ENCODE measurements at places on chromosomes 2 and 18. TPM values are rescaled to one million over a fixed set of nuclear protein-coding genes. Genes with fewer than 3 reads are reported as not detected.
A peak's percentile ranks its signal among the peaks of the same experiment; 100 is the strongest.

Gene TSN
- 57.5 TPM for total RNA-seq

Gene AOX1
- total RNA-seq = 57.2 TPM

Gene OBSL1
- 21.4 TPM for total RNA-seq

DNA sequence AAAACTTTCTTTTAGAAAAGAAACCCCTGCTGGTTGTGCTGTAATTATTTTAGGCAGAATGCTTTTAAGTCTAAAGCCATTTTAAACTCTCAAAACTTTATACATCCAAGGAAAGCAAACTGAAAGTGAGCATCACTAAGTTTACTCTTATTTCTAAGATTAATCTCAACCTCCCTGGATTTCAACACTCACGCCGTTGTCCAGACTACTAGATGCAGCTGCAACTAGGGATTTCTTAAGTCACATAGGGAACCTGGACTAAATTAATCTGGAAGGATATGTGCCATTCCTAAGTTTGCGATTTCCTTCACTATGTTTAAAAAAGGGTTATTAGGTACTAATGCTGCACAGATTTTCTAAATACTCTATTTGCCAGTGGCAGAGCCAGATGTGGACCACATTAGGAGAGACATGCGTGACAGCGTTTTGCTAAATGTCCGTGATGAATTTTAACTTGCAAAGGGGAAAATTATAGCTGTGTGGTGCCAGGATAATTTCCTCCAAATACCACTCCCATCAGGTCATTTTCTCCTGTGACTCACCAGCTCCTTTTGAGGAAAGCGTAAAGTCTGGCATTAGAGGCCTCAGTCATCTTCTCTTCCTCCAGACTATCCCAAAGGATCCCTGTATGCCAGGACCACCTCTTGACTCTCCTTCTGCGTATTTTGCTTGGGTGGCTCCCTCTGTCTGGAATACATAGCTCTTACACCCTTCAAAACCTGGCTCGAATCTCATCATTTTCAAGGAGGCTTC lies 143.7 kb downstream of the ATL2 start:
- no peaks in the 10 kb centered on the region for H3K4me1 ChIP-seq
- H3K36me3 ChIP-seq = no peaks in the 10 kb centered on the region
- peak; percentile 31 for DNase-seq
- no peak overlapping the region for H3K4me3 ChIP-seq
- no peak overlapping the region for H3K27ac ChIP-seq
- H3K27me3 ChIP-seq = peaks cover 10% of the 10 kb centered on the region

GRCh38 chr18:51490417-51490816 lies 292.9 kb upstream of the MEX3C start:
- no peak overlapping the region for H3K4me3 ChIP-seq
- no peak for DNase-seq
- no peaks in the 10 kb centered on the region for H3K36me3 ChIP-seq
- no peaks in the 10 kb centered on the region for H3K27me3 ChIP-seq

DNA sequence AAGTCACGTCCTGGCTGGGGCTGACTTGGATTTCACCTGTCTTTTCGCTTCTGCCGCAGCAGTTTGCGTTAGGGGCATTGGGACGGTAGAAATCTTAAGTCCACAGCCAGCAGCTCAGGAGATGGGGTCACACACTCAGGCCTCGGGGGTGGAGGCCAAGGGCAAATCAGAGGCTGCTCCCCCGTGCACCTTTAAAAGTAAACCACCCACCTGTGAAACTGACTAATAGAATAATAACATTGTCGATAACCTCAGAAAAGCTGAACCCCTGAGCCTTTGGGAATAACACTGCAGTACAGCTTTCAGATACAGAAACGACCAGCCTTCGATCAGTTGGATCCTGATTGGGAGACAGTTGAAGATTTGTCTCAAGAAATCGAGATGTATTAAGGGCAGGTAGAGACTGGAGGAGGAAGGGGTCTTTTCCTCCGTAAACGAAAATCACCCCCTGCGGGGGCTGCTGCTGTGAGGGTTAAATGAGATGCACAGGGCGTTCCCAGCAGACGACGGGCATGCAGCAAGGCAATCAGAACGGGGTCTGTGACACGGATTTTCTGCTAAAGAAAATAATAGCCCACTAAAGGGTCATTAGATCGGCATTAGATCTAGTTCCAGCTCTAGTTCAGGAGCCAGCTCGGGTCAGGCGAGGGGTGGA lies 16.4 kb upstream of the NFATC1 start:
- H3K4me1 ChIP-seq = no peaks in the 10 kb centered on the region
- no peak for DNase-seq
- peaks cover 9% of the 10 kb centered on the region for H3K36me3 ChIP-seq
- H3K27me3 ChIP-seq = no peaks in the 10 kb centered on the region
- no peak overlapping the region for H3K4me3 ChIP-seq

- H3K4me1 ChIP-seq = peaks cover 14% of the 10 kb centered on the region
- DNase-seq = peak; percentile 77
- H3K27ac ChIP-seq = no peak overlapping the region
- peaks cover 2% of the 10 kb centered on the region for H3K36me3 ChIP-seq
- H3K4me3 ChIP-seq = no peak overlapping the region
- no peaks in the 10 kb centered on the region for H3K27me3 ChIP-seq
Observed at GRCh38 chr2:54999182-54999581, 51.1 kb downstream of the RTN4 start.

GRCh38 chr2:237529452-237530402 lies 36.6 kb upstream of the PRLH start:
- no peak overlapping the region for H3K4me3 ChIP-seq
- H3K4me1 ChIP-seq = no peaks in the 10 kb centered on the region
- H3K27ac ChIP-seq = no peak overlapping the region
- no peak for DNase-seq

- peak; percentile 60 for DNase-seq
- no peak overlapping the region for H3K4me3 ChIP-seq
- H3K27ac ChIP-seq = no peak overlapping the region
- H3K4me1 ChIP-seq = peaks cover 29% of the 10 kb centered on the region
Observed at GRCh38 chr2:223056701-223057418, 4.9 kb downstream of the KCNE4 start.

- H3K4me1 ChIP-seq = no peaks in the 10 kb centered on the region
- H3K27me3 ChIP-seq = peaks cover 29% of the 10 kb centered on the region
- no peak overlapping the region for H3K4me3 ChIP-seq
- H3K27ac ChIP-seq = no peak overlapping the region
- no peaks in the 10 kb centered on the region for H3K36me3 ChIP-seq
Observed at GRCh38 chr2:236574424-236575145, 5.0 kb downstream of the ACKR3 start.

GRCh38 chr2:127416506-127417001 lies 1.7 kb upstream of the PROC start:
- no peak overlapping the region for H3K4me3 ChIP-seq
- H3K27me3 ChIP-seq = peaks cover 6% of the 10 kb centered on the region
- no peak for DNase-seq
- no peaks in the 10 kb centered on the region for H3K36me3 ChIP-seq

DNA sequence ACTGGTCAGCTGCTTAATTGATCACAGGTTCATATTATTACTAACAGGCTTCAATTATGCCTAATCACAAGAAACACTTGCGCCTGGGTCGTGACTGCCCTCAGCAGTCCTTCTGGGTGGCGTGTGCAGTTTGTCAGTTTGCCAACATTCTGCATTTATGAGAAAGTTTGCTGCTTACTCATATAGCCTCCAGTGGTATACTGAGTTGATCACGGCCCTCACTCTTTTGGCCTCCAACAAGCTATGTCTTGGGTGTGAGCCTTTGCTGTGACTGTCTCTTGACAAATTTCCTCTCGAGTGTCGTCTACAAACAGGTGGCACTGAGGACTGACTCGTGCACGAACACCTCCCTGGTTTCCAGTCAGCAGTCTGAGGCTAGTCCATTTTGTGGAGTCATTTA lies 27.3 kb downstream of the DCDC2C start:
- no peak overlapping the region for H3K27ac ChIP-seq
- H3K4me3 ChIP-seq = no peak overlapping the region
- peaks cover 18% of the 10 kb centered on the region for H3K27me3 ChIP-seq
- peak; percentile 41 for DNase-seq
- H3K36me3 ChIP-seq = no peaks in the 10 kb centered on the region

- H3K36me3 ChIP-seq = no peaks in the 10 kb centered on the region
- no peak for DNase-seq
- no peak overlapping the region for H3K4me3 ChIP-seq
- no peaks in the 10 kb centered on the region for H3K27me3 ChIP-seq
- no peaks in the 10 kb centered on the region for H3K4me1 ChIP-seq
Observed at GRCh38 chr2:162330881-162331280, 12.4 kb upstream of the IFIH1 start.
